NCI-H748 treated with DMSO at 0.1 percent for 48 hours (cell line): ENCODE measurements at places on chromosomes 6 and 20.

DNA sequence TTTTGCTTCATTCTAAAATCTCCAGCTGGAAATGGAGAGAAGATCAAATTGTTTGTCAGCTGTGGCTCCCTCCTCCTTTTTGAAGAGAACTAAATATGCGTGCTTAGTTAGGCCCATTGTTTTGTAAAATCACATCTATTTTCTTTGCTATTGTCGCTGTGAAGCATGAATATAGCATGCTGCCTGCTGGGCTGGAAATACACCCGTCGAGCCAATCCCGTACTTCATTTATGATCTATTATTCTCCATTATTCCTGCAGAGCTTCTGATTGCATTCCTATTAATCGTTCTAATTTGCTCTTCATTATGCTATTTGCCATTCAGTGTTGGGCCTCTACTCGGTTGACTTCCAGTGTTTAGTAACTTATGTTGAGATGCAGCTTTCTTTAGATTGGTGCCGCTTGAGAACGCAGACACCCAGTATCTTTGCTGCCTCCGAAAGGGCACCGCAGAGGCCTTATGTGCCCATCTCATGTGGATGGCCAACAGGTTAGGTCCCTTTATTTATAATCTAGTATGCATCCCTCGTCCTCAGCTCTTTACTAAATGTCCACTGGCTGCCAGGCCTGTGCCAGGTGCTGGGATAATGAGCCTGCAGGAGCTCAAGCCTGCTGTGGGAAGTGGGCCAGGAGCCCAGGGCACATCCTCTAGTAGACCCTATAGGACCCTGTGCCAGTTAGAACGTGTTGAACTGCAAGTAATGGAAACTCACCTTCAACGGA lies 45.6 kb downstream of the FAM50B start:
- DNase-seq, result peak; percentile 53

DNA sequence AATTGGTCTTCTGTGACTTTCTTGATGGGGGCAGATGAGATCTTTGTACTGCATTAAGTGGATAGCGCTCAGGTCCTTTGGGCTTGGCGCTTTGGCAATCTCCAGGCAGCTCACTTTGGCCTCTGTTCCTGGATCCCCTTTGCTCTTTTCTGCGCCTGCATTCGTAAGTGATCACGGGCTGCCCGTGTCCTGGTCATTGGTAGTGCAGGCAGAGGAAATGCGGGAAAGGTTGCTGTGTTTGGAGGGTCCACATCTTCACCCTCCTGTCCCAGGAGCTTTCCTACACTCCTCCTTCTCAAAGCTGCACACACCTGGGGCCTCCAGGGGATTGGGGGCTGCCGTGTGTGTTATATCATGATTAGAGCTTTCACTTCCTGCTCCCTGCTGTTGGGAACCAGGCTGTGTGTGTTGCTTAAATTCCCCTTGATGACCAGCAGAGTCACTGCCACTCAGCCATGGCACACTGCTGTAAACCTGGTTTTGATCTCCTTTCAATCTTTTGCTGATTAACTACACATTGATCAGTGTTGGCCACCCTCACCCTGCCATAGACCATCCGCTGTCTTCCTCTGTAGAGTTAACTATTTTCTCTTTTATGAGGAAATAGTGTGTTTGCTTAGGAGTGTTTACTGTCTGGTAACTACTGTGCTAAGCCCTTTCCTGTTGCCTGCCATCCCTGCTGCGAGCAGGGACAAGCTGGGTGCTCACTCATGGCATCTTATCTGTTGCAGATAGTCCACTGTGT lies 13.0 kb upstream of the SNHG17 start:
- no peak for DNase-seq

GRCh38 chr20:46111028-46111835 lies 6.9 kb upstream of the CD40 start:
- no peak for DNase-seq

DNA sequence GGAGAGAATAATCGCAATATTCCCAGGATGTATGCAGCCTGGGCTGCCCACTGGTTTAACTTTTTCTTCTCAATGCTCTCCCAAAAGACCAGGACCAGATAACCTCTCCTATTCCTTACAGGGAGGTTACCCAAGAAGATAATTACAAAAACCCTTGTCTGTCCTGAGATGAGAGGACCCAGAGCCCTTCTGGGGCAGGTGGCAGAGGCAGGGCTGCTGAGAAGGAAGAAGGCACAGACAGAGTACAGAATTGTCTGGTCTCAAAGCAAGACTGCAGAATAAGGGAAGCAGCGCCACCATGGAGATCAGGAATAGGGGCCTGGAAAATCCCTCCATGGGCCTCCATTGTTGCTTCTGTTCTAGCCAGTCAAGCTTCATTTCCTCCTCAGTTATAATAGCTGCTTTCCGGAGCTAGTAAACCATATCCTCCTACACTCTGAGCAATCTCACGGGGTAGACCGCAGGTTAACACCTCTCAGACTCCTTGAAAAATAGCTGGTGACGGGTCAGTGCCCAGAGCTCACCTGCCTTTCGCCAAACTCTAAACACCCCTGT lies 463 bp upstream of the HLA-DMB start:
- no peak for DNase-seq

DNA sequence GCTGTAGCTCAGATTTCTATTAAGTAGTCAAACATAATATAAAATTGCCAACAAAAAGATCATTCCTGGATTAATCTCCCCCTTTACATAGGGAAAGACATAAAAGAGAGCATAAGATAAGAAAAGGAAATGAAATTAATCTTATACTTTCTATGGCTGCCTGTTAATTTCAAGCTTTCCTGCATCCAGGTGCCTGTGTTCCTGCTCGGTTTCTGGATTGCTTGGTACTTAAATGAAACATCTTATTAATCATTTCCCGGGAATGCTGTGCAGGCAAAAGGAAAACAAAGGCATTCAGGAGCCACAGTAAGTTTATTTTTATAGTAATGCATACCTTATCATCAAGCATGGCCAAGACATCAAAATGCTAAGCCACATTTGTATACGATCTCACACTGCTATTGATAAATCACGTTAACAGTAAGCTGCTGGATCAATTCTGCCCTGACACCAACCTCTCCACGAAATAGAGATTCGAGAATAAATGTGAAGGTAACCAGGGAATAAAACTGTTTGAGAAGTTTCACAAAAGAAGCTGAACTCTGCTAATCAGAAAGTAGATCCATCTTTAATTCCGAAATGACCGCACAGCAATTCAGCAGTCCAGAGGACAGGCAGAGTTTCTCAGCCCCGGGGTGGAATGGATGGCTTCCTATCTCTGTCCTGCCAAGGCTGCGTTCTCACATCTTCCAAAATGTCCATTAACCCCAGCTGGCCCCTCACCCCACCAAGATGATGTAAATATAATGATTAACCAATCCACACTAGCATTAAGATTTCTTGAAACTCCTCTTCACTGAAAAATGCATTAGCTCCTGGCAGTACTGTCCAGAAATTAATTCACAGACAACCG lies 32.6 kb upstream of the APCDD1L start:
- no peak for DNase-seq

- no peak for DNase-seq
Observed at GRCh38 chr6:161301338-161301737, 27.5 kb upstream of the AGPAT4 start.

DNA sequence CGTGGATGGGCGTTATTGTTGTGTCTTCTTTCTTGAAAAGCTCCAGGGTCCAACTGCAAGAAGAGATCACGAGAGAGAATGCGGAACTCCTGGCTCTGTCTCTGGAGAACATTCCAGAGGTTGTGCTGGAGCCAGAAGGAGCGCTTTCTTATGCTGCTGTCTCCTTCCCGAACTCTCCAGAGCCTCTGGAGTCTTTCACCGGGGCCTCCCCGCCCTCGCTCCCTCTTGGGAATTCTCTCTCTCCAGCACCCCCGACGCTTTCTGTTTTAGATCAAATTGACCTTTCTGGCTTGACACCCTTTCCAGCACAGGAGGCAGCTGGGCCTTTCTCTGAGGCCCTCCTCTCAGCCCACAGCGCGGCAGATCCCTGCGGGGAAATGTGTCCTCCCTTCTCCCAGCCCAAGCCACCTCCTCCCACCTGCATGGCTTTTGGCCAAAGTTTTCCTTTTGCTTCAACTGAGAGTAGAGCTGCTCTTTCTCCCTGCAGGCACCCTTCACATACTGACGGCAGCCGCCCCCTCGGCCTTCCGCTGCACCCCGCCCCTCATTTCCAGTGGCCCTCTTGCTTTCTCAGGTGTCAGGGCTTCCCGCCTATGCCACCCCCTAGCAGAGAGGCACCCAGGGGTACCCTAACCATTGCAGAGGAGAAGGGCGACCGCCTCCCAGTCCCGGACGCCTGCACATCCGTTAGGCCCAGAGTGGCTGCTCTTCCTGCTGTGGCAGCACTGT lies 6.6 kb upstream of the CCR6 start:
- DNase-seq, result no peak

- no peak for DNase-seq
Observed at GRCh38 chr6:20631549-20631924, 97.3 kb downstream of the CDKAL1 start.

GRCh38 chr6:1911474-1911873 lies 301.8 kb downstream of the FOXC1 start:
- DNase-seq, result no peak

- DNase-seq, result no peak
Observed at GRCh38 chr6:35091346-35092083, 49.6 kb downstream of the TCP11 start.

DNA sequence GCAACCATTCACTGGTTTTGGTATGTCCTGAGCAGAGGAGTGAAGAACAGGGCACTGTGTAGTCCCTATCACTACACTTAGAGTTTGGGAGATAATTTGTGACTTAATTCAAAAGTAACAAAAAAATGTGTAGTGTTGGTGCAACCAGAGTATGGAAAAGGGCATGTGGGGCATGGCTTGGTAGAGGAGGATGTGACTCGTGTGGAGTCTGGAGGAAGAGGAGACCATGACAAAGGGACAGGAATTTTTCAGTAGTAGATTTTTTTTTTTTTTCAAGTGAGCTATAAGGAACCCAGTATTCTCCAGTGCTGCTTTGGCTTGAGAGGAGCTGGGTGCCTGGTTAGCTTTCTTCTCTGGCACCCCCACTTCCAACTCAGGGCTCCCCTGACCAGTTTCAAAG lies 5.1 kb downstream of the MTRES1 start:
- no peak for DNase-seq

DNA sequence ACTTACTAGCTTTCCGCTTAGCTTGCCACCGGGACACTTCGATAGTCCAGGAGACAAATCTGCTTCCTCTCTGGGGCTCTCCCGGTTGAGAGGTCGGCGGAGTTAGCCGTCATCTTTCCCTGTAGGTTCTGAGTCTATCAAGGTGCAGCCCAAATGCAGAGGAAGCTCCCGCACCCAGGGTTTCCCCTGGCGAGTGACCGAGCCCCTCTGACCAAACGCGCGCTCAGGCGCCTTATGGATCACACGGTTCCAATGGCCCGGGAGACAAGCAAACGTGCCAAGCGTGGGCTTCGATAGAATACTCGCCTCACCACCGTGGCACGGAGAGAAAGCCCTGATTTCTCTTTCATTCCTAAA lies 15.8 kb upstream of the FOXC1 start:
- no peak for DNase-seq

DNA sequence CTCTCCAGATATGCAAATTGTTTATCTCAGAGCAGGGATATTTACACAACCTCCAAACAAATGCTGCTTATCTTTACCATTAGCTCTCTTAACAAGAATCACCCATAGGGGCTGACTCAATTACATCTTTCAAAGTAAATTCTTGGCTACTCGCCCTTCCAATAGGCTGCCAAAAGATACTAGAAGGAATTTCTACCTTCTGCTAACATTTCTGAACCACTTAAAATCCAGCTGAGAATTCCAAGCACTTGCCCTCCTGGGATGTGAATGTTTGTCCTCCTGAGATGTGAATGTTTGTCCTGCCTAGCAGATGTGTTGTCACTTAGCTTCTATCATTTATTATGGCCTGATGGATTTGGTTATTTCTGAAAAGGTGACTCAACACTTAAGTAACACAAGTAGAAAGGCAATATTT lies 388.0 kb downstream of the GJA1 start:
- DNase-seq, result no peak

GRCh38 chr20:4449957-4450715 lies 271.6 kb upstream of the PRND start:
- DNase-seq, result no peak

DNA sequence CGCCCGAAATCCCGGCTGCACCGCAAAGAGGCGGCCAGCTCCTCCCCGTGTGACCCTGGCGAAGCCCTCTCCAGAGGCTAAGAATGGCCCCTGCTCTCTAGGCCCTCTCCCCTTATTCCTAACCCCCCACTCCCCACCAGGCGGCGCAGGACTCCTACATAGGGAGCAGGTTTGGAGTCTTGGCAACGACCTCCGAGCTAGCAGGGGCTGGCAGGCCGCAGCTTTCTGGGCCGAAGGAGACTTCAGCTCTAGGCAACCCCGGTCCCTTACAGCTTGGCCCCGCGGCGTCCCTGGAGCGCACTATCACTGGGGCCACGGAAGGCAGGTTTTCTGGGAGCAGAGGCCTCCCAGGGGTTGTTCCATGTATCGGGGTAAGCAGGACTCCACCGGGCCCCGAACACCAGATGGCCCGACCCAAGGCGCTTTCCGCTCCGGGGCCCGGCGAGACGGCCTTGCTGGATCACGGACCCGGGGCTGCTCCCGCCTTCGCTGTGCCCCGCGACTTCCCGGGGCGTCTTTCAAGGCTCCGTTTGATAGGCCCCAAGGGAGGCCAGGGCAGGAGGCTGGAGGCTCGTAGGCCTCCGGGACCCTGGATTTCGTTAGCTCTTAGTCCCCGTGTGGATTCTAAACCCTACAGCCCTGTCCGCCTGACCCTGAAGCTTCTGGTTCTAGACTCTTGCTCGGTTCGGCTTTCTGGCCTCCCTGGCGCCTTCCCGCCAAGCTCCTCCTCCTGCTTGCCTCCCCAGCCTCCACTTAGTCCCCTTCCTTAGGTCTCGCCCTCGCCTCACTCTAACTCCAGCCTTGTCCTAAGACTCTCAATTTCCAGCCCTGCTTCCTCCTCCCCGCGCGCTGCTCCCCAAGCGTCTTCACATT lies 1.9 kb downstream of the SLC32A1 start:
- no peak for DNase-seq

DNA sequence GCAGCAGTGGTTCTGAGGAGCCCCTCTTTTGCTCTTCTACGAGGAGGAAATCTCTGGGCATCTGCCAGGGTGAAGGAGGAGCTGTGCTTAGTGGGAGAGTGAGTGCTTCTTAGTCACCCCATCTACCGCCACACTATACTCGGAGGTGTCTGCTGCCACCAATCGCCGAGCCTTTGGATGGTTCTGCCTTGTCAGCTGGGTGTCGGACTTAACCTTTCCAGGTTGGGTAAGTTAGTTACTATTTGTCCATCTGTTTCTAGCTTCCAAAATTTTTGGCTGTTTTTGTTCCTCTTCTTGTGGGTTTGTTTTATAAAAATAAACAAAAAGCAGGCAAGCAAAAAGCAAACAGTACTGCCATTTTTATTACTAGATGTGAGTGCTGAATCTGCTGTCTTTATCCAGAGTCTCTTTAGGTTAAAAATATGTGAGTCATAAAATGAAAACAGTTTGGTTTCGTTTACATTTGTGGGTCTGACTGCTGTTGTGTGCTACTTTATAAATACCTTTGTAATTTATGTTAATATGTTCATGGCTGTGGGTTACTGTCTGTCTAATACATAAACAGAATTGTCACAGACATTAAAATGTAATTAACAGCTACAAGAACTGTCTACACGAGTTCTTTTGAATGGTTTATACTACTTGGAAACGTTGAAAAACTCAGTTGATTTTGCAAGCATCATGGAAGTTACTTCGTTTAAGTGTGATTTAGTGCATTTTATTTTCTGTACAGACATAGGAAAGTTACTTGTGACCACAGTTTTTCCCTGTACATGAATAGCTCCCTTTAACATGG lies 89.2 kb downstream of the ARID1B start:
- DNase-seq, result no peak

- DNase-seq, result no peak
Observed at GRCh38 chr20:50029697-50030461, 47.1 kb downstream of the SNAI1 start.

GRCh38 chr6:102389994-102390393 lies 996.5 kb downstream of the GRIK2 start:
- DNase-seq, result no peak

- no peak for DNase-seq
Observed at GRCh38 chr6:70312165-70312745, 9.4 kb upstream of the COL9A1 start.
